ENCODE measurements at places on chromosomes 13 and 19. TPM values are rescaled to one million over a fixed set of nuclear protein-coding genes. Genes with fewer than 3 reads are reported as not detected.

Gene ZNF497
- total RNA-seq, result 0.64 TPM

Gene PPM1N
- 1.4 TPM for total RNA-seq

Gene LMTK3
- 4.5 TPM for total RNA-seq

Gene CYP4F2
- total RNA-seq, result not detected

Gene MAST1
- total RNA-seq, result 1.1 TPM

Gene ATP4B
- total RNA-seq, result not detected

Gene ZNF546
- total RNA-seq, result 7.7 TPM

Gene SPIB
- 0.95 TPM for total RNA-seq

Gene EMC10
- total RNA-seq, result 81.8 TPM

Gene C19orf85
- total RNA-seq, result not detected

Gene KASH5
- total RNA-seq, result not detected

Gene ZNF577
- 7.3 TPM for total RNA-seq

Gene CD79A
- 2.7 TPM for total RNA-seq

Gene KLK2
- total RNA-seq, result not detected

Gene PRR19
- total RNA-seq, result 0.76 TPM

Gene LAIR1
- 99.5 TPM for total RNA-seq

Gene LILRA1
- not detected for total RNA-seq

Gene CHMP2A
- total RNA-seq, result 139 TPM

Gene KIR2DL4
- total RNA-seq, result not detected

Gene BORA
- total RNA-seq, result 20.2 TPM

Gene C1QTNF9B
- total RNA-seq, result not detected

Measured in T-helper 1 cell treated with Interleukin-12 subunit alpha and Interleukin-12 subunit beta and Interleukin-4 antibody, amounts not matched to agents 30 ng/mL and 1 ng/mL, for 36 hours (primary cell).